Stimulated activated CD4-positive, alpha-beta T cell treated with anti-CD3 and anti-CD28 coated beads, Interleukin-15, amount 100 ng/mL, for 1 hour (primary cell): ENCODE measurements at places on chromosomes 6 and 20.

DNA sequence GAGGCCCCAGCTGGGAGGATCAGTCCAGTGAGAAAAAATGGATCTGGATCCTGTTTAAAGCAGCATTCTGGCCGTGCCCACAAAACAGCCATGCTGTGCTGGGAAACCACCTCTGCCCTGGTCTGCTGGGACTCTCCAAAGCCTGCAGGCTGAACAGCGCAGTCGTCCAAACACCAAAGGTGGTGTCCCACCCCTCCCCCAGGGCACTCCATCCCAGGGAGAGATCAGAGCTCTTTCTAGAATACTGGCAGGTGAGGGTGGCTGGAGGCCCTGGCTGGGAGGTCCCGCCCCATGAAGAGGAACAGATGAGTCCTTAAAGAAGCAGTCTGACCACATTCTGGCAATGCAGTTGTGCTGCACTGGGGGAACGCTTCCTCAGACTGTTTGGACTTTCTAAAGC lies 84.6 kb downstream of the MRAP2 start:
- no peak for DNase-seq

GRCh38 chr20:49594143-49594930 lies 26.4 kb upstream of the PTGIS start:
- DNase-seq, result no peak

GRCh38 chr6:100343316-100344077 lies 121.2 kb downstream of the SIM1 start:
- no peak for DNase-seq

DNA sequence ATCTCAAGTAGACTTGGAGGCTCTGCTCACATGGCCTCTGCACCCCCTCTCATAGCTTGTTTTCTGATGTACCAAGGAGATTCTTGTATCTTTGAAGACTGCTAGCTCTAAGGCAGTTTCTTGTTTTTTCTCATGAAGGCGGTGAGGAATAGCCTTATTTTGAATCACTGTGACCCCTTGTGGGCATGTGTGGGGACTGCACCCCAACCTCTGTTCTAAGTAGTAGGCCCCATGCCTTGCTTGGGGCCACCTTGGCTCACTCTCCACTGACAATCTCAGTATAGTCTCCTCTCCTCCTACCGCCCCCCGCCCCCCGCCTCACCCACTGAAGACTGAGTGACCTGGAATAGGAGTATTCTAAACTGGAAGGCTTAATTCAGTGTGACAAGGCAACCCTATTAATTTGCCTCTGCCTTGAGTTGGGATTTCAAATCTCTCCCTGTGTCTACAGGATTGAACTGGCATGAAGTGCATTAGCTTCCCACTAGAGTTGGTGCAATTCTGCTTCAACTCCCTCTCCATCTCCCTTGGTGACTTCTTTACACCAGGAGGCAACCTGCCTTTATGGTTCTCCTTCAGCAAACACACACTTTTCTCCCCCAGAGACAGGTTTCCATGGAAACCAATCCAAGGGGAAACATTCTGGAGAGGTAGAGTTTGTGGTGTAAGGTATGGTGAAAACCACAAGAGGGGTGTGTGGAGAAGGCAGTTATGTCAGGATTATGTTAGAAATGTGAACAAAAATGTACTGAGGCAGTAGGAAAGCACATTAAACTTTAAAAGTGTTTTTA lies 75.4 kb upstream of the ECI2 start:
- no peak for DNase-seq

DNA sequence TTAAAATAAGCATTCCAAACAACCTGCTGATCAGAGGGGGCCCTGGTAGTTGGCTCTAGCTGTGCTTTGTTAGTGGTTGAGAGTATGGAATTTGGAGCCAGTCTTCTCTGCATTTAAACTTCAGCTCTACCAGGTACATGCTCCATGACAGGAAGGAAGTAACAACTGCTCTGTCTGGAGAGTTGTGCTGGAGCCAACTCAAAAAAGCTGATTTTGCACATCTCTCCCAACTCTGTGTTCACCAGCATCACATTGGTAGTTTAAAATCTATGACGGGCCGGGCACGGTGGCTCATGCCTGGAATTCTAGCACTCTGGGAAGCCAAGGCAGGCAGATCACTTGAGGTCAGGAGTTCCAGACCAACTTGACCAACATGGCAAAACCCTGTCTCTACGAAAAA lies 68.8 kb upstream of the BMP2 start:
- DNase-seq, result no peak

DNA sequence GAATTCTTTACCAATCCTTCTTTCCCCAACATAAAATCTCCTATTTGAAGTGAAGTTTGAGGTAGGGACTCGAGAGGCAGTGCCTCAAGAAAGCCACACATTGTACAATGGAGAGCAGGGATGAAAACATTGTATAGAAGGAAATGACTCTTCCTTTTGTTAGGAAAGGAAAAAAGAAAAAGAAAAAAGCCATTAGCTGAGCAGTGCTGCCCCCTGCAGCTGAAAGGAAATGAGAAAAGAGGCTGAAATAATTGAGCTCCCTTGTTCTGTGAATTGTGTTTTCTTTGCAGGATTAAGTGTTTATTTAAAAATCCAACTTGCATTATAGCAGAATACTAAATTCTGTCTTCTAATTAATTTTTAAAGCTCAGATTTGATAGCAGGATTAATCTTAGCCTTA lies 162.9 kb upstream of the SASH1 start:
- no peak for DNase-seq

GRCh38 chr20:38325905-38326304 lies 20.4 kb upstream of the LBP start:
- no peak for DNase-seq

DNA sequence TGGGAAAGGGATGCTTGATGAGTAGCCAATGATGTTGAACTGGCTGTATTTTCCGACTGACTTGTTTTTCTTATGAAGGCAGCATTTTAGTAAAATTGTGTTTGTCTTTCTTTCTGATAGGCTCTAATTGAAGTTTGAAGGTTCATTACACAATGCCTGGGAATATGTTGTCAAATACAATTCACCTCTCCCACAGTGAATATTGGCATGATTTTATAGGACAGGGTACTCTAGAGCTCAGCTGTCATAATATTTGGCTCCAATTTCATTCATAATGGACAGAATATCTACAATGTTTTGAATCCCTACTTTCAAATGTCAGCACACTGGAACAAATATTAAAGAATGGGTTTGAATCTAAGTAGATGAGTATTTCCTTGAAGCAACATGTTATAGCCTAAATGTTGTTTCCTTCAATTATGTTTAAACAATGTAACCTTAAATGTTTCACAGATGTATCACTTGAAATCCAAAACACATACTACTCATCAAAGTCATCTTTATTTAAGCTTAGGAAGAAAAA lies 81.4 kb downstream of the LAMA2 start:
- DNase-seq, result no peak

DNA sequence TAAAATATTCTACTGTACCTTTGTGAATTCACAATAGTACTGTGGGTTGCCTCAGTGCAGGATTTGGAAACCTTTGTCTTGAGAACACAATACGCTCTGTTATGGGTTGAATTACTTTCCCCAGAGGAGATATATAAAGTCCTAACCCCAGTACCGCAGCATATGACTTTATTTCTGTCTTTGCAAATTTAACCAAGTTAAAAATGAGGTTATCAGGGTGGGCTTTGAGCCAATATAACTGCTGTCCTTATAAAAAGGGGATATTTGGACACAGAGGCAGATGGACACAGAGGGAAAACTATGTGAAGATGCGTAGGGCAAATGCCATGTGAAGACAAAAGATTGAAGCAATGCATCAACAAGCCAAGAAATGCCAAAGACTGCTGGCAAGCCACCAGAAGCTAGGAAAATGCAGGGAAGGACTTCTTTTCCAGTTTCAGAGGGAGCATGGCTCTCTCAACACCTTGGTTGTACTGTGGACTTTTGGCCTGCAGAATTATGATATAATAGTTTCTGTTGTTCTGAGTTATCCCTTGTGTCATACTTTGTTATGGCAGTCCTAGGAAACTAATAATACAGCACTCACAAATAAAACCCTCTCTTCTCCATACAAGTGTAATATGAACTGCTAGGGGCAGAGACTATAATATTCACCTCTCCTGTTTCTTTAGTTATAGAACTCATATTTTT lies 292.6 kb upstream of the SPTLC3 start:
- no peak for DNase-seq

GRCh38 chr6:81909162-81909561 lies 156.7 kb upstream of the TENT5A start:
- no peak for DNase-seq

GRCh38 chr20:5608104-5608441 lies 142.1 kb upstream of the SHLD1 start:
- no peak for DNase-seq

DNA sequence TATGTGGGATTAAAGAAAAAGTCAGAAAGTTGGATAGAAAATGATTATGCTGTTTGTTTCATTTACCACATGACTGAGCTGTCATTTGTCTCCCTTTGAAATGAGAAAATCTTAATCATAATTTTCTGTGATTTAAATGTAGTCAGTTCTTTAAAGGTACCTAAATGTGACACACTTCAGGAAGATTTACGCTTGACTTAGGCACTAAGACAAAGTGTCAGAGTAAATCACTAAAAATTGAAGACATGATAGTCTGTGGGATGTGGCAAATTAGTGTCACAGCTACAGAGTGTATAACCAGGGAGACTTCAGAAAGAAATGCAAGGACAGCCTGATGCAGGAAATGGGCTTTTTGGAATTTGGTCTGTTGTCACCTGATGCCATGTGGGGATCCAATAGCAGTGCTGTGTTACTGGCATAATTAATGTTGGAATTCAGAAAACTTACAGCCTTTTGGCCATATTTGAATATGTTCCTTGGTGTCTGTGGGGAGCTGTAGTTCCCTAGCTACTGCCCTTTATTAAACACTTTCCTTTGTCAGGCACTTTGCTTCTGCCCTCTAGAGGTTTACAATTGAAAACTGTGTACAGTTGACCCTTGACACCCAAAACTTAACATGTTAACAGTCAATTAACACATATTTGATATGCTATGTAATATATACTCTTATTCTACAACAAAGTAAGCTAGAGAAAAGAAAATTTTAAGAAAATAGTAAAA lies 493.8 kb downstream of the UTRN start:
- no peak for DNase-seq

DNA sequence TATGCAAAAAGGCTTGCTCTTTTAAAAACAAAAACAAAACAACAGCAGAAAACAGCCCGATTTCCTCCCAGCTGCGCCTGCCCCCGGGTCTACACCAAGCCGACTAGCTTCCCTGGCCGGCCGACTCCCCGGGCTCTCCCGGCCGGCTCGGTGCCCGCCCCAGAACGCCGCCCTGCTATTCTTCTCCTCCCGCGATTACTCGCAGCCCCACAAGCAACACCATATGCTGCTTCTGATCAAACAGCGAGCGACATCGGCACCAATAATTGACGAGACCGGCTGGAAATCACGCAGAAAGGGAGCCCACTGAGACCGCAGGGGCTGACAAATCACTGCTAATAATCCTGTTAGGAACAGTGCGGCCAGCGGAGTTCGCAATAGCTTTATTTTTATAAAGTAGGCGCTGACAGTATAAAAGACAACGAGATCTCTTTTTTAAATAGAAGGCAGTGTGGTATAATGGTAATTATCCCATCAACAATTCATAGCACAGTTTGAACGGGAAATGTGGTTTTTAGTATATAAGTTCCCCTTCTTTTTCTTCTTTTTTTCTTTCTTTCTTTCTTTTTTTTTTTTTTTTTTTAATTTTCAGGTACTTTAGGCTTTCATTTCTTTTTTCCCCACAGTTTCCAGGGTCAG lies 3.3 kb downstream of the SIM1 start:
- DNase-seq, result no peak
